ENCODE measurements at places on chromosomes 6 and 20.

DNA sequence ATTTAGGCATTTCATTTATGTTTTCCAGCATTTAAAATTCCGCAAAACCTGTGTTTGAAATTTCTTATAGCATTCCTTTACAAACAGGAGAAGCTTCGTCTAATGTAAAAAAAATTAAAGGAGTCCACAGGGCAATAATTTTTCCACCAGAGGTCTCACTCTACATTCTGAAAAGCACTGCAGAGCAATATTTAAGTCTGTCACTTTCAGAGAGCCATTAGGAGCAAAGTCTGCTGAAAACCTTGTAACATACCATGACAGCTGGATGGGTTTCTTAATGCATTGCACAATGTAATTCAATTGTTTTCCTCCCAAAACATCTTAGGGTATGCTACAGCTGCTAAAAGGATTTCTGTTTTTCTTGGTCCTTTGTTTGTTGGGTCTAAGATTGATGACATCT lies 18.0 kb downstream of the BAG2 start:
- DNase-seq: no peak

GRCh38 chr6:28206928-28207509 lies 18.1 kb upstream of the ZSCAN9 start:
- no peak for DNase-seq

GRCh38 chr6:70479236-70479635 lies 65.9 kb downstream of the FAM135A start:
- DNase-seq: no peak

- no peak for DNase-seq
Observed at GRCh38 chr6:109374326-109374892, 7.9 kb downstream of the CD164 start.

- DNase-seq: no peak
Observed at GRCh38 chr20:50762435-50763220, 31.2 kb downstream of the PARD6B start.

DNA sequence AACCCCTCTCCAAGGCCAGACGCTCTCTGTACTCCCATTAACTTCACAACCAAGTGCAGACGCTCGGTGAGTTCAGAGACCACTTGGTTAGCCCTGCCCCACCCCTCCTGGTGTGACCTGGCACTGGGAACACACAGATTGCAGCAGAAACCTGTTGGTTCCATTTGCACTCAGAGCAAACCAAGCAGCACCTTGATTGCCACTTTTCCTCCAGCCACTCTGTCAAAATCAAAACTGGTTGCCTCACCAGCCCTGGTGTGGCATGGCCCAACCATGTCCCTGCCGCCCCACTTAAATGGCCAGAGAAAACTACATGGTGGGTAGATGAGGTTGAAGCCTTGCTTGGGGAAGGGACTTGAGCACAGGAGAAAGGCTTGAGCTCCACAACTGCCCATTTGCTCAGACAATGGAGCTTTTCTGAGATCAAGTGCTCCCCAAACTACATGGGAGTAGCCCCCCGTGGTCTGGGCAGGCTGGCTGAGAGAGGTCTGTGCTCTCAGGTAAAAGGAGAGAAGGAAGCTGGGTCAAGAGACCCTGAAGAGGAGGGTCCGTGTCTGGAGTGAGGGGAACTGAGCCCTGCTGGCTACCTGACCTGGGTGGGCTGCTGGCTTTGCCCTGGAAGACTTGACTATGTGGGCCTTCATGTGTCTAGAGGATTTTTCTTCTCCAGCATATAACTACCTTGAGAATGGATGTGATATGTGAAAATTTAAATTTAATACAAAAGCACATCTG lies 43.4 kb downstream of the PLCG1 start:
- DNase-seq: no peak

- no peak for DNase-seq
Observed at GRCh38 chr6:105382496-105382895, 20.4 kb downstream of the PREP start.

All from activated CD8-positive, alpha-beta memory T cell treated with anti-CD3 and anti-CD28 coated beads for 1 hour (primary cell).